Right lung (tissue), 10 donors: ENCODE measurements at places on chromosomes 2 and 18.
A peak's percentile ranks its signal among the peaks of the same experiment; 100 is the strongest.

DNA sequence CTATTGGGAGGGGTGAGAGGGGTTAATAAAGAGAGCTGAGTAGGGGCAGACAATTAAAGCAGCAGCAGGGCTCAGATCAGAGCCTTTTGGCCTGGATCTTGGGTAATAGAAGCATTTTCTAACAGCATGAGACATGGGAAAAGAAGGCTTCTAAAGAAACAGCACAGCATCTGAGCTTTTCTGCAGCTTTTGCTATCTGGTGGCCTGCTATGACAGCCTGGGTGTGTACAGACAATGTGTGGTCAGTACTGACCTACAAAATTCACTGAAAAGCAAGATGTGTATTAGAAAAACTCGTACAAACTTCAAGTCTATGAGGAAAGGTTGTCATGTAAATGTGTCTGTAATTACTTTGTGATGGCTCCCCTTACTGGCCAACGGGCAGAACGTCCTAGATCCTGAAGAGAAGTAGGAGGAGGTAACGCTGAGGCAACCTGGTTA is 95.6 kb downstream of the GALNT3 start:
- peak; percentile 39 for DNase-seq

GRCh38 chr2:168196764-168197180 is 50.6 kb downstream of the STK39 start:
- peak; percentile 26 for DNase-seq

GRCh38 chr2:201909348-201909747 is 103.0 kb downstream of the CDK15 start:
- no peak for DNase-seq

DNA sequence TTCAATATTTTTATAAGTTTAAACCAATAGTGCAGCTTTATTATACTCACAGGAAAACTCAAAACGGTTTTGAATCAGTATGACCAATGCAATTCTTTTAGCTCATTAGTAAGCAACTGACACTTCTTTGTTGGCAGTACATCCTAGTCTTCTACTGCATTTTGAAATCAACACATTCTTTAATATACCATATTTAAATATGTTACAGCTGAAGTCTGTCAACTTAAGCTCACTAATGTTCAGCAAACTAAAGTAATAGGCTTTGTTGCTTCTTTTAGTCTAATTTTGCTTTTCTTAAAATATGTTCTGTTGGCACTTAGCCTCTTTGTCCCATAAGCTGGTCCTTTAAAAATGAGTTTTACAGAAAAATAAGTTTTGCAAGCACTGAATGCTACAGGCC is 55.4 kb upstream of the CCBE1 start:
- peak; percentile 70 for DNase-seq

GRCh38 chr18:13726972-13727331 is 479 bp downstream of the RNMT start:
- DNase-seq, result no peak

DNA sequence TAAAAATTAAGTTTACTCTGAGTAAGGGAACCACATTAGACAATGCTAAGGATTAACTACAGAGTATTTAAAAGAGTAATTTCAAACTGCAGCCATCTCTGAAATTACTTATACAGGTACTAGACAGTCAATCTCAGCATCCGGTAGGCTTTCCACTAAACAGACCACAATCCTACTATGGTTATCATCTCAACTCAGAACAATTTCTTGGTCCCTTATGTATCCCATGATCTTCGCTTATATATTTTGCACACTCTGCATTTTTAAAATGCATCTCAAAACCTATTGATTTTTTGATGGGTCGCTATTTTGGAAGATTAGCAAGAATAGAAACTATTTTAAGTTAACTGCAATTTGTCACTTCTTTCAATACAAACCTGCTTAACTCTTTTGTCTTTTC is 1.4 kb downstream of the PPP4R1 start:
- DNase-seq, result no peak

- DNase-seq, result no peak
Observed at GRCh38 chr18:38362286-38362792, 796.7 kb upstream of the CELF4 start.

GRCh38 chr2:54512183-54512582 is 56.1 kb downstream of the SPTBN1 start:
- DNase-seq, result no peak

- no peak for DNase-seq
Observed at GRCh38 chr2:241391892-241392665, 36.0 kb downstream of the FARP2 start.

- DNase-seq, result no peak
Observed at GRCh38 chr2:109046925-109047508, 58.0 kb upstream of the EDAR start.

GRCh38 chr18:55287935-55288868 is 299.8 kb downstream of the TCF4 start:
- DNase-seq, result no peak

GRCh38 chr2:157043786-157044185 is 213.7 kb upstream of the GALNT5 start:
- no peak for DNase-seq

GRCh38 chr2:36659872-36660312 is 36.6 kb upstream of the VIT start:
- DNase-seq, result no peak

DNA sequence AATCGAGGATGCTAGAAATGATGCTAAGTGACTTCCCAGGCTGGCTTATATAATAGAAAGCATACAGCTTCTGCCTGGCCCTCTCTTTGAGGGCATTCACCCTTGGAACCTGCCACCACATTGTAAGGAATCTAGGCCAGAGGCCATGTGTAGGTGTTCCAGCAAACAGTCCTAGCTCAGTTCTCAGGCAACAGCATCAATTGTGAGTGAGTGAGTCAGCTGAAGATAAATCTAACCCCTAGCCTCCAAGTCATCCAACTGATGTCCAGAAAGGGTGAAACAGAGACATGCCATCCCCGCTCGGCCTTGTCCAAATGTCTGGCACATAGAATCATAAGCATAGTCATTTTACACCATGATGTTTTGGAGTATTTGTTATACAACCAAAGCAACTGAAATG is 324.3 kb upstream of the KLHL14 start:
- DNase-seq, result no peak

DNA sequence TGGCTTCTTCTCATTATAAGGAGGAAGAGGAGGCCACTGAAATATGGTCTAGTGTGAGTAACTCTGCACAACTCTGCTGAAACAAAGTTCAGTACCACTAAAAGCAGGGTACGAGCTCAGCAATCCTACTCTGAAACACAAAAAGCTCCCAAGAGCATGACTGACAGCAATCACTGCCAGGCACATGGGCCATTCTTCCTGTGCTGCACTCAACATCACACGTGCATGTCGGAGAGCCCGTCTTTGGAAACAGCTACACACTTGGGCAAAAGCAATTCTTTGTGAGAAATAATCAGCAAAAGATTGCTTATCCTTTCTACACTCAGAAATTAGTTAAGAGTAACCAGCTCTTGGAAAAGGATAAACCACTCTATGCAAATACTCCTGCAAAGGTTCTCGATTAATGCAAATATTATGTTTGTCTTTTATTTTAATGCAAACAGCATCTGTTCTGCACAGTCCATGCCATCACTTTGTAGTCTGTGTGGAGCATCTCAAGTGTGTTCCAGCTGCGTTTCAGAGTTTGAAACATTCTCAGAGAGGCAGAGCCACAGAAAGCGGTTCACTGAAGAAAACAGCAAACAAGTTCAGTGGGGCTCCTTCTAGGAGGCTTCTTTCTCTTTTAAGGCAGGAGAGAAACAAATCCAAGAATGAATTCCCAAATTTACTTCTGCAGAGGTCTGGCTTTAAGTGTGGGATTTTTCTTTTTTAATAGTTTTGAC is 145.0 kb downstream of the HDAC4 start:
- no peak for DNase-seq

- no peak for DNase-seq
Observed at GRCh38 chr2:28134262-28134812, 243.8 kb downstream of the BABAM2 start.

DNA sequence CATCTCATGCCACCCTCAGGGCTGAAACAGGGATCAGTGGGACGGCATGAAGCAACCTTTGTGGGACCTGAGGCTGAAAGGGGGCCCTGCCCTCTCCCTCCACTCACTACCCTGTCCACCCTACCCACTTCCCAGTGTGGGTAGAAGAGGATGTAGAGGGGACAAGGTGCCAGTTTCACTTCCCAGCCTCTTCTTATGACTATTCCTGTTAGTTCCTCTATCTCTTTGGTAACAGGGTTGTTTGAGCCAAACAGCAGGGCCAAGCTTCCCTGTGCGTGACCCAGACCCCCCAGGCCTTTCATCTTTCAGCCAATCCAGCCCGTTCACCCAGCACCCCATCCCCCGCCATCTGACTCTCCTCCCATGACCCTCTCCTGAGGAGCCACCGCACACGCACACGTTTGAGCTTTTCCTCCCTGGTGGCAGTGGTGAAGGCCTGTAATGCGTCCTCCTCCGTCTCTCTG is 82.3 kb downstream of the STPG4 start:
- no peak for DNase-seq

DNA sequence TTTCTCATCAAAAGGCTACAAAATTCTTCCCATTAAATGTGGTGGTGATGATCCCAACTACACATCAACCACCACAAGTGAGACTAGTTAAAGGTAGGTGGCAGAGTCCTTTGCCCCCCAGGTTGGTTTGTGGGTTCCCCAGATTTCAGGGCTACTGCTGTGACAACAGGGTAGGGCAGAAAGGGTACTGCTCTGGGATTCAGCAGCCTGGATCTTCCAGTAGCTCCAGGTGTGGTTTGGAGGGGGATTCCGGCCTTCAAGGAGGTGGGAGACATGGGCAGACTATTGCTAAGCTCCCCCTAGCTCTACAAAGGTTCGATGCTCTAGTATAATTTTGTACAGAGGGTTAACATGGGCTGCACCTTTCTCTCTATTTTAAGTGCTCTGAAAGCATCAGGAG is 74.9 kb upstream of the FZD5 start:
- no peak for DNase-seq

DNA sequence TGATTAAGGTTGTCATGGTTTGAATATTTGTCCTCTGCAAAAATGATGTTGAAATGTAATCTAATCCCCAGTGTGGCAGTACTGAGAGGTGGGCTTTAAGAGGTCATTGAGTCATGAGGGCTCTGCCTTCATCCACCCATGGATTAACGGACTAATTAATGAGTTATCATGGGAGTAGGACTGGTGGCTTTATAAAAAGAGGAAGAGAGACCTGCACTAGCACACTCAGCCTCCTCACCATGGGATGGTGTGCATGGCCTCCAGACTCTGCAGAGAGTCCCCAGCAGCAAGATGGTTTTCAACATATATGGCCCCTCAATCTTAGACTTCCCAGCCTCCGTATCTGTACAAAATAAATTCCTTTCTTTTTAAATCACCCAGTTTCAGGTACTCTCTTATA is 41.0 kb downstream of the DTNB start:
- no peak for DNase-seq

DNA sequence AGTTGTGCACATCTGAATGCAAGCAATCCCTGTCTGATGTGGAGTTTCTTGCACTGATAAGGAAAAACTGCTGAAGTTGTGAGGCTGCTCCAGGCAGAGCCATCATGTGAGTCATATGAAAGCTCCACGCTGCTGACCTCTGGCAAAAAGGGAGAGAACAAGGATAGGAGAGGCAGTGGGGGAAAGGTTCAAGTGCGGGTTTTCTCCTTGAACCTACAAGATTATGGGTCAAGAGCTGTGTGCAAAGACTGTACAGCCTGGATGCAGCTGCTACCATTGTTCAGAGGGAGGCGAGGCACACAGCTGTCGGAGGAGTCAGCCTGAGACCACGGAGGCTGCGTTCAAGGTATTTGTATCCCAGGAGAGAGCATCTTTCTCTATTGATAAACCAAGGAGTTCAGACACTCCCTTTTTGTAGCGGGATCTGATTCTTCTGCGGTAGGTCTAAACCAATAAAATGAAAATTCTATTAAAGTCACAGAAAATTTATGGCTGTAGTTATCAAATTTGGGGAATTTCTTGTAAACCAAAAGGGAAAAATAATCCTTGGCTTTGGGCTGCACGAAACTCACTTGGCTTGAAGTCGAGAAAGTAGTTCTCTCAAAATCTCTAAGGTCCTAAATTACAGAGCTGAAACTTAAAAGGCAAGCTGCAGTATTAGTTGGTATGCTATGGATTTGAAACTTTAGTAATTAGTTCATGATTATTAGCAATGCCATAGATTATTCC is at the start of gene CDK15:
CDK15 (plus strand) TSS at position 96 of the 729 bp plus-strand sequence; CDS start at position 224, 128 bp downstream.
- DNase-seq, result peak; percentile 7

DNA sequence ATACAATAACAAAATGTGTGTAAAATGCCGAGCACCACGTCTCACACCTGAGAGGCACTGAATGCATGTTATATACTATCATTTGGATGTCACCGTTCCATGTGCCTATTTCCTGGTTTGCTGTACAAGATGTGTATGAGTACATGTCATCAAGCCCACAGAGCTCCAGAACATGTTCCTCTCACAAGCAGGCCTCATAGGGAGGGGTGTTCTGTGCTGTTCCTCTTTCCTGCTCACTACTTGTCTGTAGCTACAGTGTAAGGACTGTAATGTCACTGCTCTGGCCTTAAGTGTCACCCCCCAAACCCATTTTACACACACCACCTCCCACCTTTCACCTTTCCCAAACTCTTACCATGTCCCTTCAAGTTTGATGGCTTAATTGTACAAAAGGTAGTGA is 1.8 kb downstream of the AFF3 start:
- DNase-seq, result no peak

DNA sequence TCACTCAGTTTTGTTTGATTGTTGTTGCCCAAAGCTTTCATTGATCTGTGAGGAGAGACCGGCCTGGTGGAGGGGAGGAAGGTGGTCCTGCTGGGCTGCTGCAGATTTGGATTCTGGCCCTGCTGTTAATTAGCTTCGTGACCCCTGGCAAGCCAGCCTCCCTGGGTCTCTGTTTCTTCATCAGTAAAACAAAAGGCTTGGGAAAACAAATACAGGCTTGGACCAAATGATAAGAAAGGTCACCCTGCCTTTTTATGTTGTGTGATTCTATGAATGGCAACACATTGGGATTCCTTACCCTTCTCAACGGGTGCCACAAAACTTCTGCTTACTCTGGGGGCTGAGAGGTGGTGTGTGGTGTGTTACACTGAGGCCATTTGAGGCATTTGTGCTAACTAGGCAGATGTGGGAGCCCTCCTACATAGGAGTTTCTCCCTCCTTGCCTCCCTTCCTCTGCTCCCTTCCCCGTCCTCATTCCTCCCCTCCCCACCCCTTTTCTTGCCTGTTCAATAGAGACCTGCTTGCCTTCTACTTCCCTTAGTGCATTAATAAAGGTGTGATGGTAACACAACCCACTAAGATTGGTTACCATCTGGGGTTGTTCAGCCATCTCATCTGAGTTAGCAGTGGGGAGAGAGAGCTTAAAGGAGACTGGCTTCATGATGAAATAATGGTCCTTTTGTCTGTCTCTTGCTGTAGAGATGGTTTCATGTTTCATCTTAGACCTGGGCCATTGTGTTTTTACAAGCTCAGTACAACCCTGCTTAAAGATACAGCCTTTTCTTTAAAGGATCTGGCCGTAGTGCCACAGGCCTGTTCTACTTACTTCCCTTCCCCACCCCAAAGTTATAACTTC is 96.2 kb downstream of the TANC1 start:
- DNase-seq, result no peak

DNA sequence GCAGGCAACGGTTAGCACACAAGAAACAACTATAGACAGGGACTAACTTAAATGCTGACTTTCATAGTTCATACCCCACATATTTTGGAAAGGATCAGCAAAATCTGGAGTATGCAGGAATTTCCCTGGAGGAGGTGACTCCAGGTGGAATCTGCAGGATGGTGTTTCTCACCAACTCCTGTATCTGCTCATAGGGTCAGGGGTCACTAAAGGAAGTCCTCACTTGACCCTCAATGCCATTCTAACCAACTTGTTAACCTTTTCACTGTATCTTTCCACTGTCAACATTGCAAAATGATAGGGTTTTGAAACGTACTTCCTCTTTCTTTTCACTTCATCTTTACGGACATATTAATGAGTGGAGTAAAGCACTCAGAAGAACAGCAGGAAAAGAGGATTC is 207.0 kb upstream of the CXCR4 start:
- DNase-seq, result no peak

- DNase-seq, result no peak
Observed at GRCh38 chr2:165725421-165725820, 68.6 kb downstream of the GALNT3 start.
